ENCODE measurements at places on chromosomes 3 and 15. TPM values are rescaled to one million over a fixed set of nuclear protein-coding genes. Genes with fewer than 3 reads are reported as not detected.

EOMES gene
- not detected for total RNA-seq

DNA sequence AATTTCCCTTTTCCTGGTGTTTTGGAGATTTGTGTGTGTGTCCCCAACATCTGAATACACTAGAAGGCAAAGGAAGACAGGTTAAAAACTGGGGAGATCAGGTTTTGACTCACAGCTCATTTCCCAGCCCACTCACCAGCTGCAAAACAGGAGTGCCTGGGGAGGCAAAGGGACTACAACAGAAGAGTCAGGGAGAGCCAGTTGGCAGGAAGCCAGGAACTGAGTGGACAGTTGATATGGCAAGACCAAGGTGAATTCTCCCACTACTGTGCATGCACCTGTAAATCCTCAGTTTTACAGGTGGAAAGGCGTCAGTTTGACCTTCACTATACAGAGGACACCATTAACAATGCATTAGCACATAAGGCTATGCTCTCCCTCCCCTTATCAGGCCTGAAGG lies 901.5 kb upstream of the SEMA6D start:
- DNase-seq, result no peak

DNA sequence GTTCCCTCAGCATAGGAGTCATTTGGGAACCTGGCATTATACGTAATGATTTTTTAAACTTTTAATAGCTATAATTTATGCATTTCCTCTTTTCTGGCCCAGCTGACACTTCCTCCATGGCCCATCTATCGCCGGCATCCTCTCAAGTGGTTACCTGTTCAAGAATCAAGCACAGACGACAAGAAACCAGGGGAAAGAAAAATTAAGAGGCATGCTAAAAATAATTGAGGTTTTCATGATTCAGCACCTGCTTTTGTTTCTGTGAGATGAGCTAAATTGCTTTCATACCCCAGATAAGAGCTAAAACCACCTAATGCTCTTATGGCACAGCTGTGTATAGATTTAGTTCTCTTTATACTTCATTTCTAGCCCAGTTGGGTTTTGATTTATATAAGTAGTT lies 1.7 kb downstream of the SPCS1 start:
- DNase-seq, result no peak

DNA sequence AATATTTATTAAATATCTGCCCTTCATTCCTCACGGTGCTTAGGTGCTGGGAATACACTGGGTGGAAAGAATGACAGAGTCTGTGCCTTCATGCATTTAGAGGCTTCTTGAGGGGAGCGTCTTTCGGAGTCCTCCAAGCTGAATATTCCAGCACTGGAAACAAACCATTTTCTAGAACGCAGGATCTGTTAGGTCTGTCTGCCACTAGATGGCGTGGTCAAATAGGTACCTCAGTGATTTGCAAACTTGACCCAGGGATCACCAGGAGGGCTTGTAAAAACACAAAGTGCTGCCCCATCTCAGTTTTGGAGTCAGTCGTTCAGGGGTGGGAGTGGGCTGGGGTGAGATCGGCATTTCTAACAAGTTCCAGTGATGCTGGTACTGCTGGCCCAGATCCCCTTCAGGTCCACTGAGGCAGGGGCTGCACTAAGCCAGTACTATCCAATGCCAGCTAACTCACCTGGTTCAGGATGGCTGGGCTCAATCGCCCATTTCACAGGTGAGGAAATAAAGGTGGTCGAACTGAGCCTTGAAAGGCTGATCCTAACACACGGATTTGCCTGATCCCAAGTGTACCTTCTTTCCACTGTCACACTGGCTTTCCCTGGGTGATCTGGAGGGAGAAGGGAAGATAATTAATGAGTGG lies 14.8 kb downstream of the ARNT2 start:
- DNase-seq, result peak; percentile 57

DNA sequence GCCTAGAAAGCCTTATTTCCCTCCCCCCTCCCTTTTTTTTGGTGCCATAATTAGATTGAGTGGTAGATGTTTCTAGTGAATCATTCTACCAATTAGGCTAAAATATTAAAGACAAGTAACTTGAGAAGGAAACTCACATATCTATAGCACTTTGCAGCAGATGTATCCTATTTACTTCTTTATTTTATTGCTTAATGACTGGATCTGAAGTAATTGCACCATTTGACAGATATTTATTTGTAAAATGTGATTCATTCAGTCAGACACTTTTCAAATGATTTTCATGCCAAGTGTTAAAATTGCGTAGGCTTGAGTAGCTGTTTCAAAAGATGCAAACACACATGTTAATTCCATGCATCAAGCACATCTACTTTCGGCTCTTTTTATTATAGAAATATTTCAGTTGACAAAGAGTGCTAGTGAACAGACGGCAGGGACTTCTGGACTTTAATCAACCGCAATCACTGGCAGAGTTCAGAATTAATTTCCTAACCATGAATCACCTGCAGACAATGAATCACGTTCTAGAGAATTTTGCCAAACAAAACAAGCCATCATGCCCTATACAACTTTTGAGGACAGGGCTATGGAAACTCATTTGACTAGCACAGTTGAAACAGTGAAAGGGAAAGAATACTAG lies 636.8 kb downstream of the MECOM start:
- no peak for DNase-seq

GPR149 gene
- not detected for total RNA-seq

- no peak for DNase-seq
Measured at GRCh38 chr3:143298886-143299535, 179.4 kb downstream of the CHST2 start.

FBXL22 gene
- total RNA-seq, result not detected

GRCh38 chr3:100114413-100115030 lies at the start of gene FILIP1L:
TSS of gene FILIP1L (minus strand) at chr3:100114501.
- no peak for DNase-seq

- no peak for DNase-seq
Measured at GRCh38 chr3:45516829-45517228, 77.7 kb upstream of the LIMD1 start.

GRCh38 chr15:40763801-40764628 lies at the start of gene GCHFR:
TSS of gene GCHFR (plus strand) at chr15:40764068. CDS start at chr15:40764181, 113 bp downstream.
- DNase-seq, result peak; percentile 74
